ENCODE measurements at places on chromosomes 6 and 20.

- peak; percentile 46 for DNase-seq
Observed at GRCh38 chr6:33983109-33983716, 162.7 kb downstream of the GRM4 start.

DNA sequence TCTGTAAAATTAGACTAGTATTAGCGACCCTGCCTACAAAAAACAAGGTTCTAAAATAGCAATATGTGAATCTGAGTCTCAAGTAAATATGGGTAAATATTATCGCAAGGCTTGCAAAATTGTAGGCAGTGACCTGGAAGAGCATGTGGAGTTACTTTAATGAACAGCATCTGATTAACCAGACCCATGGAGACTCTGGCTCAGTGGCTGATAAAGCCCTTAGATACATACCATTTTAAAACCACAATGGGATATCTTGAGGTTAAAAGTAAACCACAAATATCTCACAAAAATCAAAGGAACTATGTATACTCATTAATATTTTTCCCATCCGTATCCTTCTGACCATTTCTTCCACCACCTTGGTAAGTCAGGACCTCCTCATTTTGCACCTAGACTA is 187.0 kb downstream of the MTFR2 start:
- no peak for DNase-seq

GRCh38 chr6:46954837-46955451 is 33.2 kb upstream of the ADGRF5 start:
- DNase-seq = no peak

DNA sequence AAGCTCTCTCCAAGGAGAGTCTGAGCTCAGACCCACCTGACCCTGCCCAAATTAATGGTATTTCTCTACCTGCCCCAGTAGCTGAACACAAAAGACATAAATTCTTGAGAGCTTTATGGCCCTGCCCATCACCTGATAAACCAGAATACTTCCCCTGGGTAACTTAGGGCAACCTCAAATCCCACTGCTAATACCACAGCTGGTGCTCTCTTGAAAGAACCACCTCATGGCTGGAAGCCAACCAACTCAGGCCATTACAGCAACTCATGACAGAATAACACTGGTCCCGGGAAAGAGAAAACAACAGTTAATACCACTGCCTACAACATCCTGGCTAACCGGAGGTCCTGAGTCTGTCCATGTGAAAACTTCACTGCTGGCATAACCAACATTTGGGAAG is 328.6 kb downstream of the NKAIN2 start:
- DNase-seq = no peak

- DNase-seq = no peak
Observed at GRCh38 chr20:53513489-53514298, 79.9 kb downstream of the ZNF217 start.

- DNase-seq = no peak
Observed at GRCh38 chr20:43748274-43748673, 21.5 kb upstream of the GTSF1L start.

- DNase-seq = no peak
Observed at GRCh38 chr6:16511723-16512489, 249.4 kb downstream of the ATXN1 start.

DNA sequence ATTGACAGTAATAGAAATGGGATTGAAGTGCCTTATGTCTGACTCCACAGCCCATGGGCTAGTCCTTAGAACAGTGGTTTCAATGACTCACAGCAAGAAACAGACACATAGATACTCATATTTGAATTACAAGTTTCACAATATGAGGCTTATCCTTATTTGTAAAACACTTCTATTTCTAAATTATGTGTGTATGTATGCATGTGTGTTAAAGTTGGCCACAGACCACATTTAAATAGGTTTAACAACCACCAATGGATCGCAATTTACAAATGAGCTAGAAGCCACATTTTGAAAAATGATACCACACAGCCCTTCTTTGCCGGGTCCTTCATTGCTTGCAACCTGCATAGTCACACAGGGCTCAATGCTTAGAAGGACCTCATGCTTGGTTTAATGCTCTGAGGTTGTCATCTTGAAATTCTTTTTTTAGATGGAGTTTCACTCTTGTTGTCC is 157.8 kb upstream of the PREP start:
- no peak for DNase-seq

DNA sequence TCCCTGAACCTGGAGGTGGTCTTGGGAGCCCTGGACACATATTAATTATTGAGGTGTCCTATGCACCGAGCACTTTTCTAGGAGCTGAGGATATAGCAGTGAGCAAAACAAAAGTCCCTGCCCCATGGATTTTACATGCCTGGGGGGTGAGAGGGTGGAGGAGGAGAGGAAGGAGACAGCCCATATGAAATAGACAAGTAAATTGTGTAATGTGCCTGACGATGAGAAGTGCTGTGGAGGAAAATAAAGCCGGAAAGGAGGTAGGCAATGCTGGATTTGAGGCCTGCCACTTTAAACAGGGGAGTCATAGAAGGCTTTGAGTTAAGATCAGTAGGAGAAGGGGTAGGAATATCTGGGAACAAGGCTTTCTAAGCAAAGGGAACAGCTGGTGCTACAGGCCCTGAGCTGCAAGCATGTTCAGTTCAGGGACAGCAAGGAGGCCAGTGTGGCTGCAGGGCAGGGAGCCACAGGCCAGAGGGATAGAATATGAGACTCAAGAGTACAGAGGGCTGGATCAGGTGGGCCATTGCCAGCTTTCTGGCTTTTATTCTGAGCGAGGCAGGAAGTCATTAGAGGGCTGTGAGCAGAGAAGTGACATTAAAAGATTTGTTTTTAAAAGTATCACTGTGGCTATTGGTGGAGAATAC is 19.1 kb upstream of the MYLIP start:
- no peak for DNase-seq

DNA sequence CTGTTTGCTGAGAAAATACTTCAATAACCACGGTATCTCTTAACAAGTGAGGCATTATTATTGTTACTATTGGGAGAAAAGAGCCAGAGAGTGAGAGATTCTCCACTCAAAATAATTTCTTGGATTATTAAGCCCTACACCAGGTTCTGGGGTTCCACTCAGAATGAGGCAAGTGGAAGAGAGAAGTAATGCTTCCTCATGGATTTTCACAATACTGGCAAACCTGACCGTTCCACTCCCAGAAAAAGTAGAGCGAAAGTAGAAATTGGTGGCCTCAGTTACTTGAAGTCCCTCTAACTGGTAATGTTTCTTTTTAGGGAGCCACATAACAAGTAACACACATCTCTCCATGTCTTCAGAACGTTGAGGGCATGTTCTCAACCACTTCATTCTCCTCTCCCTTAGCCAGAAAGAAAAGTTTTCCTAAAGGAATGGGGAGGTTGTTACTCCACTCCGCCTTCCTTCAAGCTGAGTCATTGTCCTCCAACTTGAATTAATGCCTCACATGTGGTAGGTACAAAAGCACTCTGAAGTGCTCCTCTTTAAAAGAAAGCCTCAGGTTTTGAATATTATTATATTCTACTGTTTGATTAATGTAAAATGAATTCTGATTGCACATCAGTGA is 1.9 kb downstream of the BAG2 start:
- DNase-seq = no peak

DNA sequence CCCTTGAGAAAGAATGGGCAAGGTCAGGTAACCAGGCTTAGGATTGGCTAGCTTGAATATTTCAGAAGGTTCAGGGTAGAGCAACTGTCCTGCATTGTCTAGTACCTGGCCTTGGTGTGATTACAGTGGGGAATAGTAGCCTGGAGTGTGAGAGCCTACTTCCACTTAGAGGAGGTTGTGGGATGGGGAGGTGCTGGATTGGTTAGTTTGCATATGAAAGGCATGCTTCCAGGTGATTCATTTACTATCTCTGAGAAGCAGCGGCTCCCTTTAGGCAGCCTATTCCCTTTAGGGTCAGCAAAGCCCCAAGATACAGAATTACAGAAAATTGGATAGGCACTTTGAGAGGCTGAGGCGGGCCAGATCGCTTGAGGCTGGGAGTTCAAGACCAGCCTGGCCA is 25.0 kb upstream of the SCGN start:
- DNase-seq = no peak

- DNase-seq = no peak
Observed at GRCh38 chr6:107565165-107565723, 75.3 kb downstream of the SOBP start.

DNA sequence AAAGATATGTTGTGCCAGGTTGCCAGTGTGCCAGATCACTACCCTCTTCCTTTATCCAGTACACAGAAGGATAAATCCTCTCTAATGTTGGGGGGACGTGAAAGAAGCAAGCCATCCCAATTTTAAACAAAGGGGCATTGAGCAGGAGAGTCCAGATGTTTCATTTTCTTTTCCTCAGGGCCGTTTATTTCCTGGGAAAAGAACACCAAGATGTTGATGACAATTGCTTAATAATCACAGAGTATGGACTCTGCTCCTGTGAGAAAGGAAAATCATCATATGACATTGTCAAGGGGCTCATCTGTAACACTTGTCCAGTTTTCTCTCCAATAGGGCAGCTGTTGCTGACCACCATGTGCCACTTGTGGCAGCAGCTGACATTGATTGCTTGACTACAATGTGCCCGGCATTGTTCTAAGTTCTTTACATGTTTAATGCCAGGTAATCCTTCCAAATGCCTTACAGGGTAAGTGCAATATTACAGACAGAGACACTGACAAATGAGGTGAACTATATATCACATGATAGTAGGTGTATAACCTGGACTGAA is 161.4 kb downstream of the CD109 start:
- no peak for DNase-seq

GRCh38 chr6:139251045-139251690 is 40.6 kb downstream of the TXLNB start:
- DNase-seq = no peak

All from 8988T (cell line).